NCI-H1417 (cell line): ENCODE measurements at places on chromosomes 11 and 22.

- DNase-seq, result no peak
Measured at GRCh38 chr22:48240148-48240934, 1477.9 kb downstream of the TBC1D22A start.

GRCh38 chr11:117607449-117607848, 189.6 kb downstream of the DSCAML1 start:
- no peak for DNase-seq

DNA sequence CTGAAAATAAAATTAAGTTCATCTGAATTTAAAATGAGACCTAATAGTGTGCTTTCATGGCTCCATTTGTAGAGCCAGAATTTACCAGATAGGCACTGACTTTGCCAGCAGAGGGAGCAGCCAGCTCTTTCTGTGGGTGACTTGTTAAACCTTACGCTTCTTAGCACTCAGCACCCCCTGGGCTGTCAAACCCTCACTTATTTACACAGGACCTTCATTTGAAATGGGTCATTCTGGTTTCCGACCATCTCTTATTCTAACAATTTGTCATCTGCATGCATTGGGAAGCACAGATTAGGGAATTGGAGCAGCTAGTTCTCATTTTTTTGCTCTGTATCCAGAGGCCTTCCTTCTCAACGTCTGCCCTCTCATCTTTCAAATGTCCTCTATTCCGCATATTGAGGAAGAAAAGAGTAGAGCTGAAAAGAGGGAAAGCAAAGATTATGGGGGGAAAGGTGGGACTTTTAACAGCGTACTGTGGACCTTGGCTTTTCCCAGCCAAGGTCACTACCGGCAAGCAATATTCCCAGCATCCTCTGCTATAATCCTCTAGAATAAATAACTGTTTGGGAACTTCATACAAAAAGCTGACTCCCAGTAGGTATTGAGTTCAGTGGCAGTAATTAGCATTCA, 3.1 kb downstream of the ASRGL1 start:
- DNase-seq, result peak; percentile 41

GRCh38 chr11:125117429-125117828, 6.0 kb upstream of the TMEM218 start:
- no peak for DNase-seq

GRCh38 chr11:45815747-45816146, 10.8 kb downstream of the SLC35C1 start:
- no peak for DNase-seq

DNA sequence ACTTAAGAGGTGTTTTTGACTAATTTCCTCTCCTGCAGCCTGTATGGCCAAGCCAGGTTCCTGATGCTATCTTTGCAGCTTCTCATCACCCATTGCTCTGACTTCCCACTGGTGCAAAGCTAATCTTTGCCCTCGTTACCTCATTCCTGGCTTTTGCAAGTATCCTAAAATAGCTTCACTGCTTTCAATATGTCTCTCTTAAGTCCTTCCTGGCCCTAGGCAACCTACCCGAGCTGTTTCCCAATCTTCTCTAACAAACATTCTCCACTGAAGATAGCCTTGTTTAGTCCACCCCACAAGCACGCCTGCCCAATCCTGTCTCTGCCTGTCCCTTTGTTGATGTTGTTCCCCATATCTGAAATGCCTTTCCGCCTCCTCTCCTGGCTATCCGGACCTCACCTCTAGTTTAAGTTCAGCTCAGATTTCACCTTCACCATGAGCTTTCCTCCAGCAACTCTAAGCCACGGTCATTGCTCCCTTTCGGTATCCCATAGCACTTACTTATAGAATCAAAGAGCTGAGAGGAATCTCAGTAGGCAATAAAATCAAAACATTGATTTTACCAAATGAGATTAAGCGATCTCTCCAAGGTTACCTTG, 30.1 kb upstream of the CECR2 start:
- DNase-seq, result no peak

GRCh38 chr11:121023848-121024751, at the start of gene TBCEL:
Gene TBCEL, plus strand, starts transcription at chr11:121024102. Its CDS starts 21,589 bp downstream, at chr11:121045691.
- DNase-seq, result peak; percentile 86

- no peak for DNase-seq
Measured at GRCh38 chr11:57542582-57542981, 5.2 kb downstream of the SMTNL1 start.

DNA sequence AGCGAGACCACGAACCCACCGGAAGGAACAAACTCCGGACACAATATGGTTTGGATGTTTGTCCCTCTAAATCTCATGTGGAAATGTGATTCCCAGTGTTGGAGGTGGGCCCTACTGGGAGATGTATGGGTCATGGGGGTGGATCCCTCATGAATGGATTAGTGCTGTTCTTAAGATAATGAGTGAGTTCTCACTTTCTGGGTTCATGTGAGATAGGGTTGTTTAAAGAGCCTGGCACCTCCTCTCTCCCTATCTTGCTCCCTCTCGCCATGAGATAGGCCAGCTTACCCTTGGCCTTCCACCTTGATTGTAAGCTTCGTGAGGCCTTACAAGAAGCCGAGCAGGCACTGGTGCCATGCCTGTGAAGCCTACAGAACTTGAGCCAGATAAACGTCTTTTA, 184.6 kb downstream of the LRRC4C start:
- no peak for DNase-seq

GRCh38 chr11:126646701-126647557, 291.4 kb downstream of the ST3GAL4 start:
- DNase-seq, result no peak

GRCh38 chr22:38455076-38455529, at the start of gene KCNJ4:
Gene KCNJ4, minus strand, starts transcription at chr22:38455199. Its CDS starts 27,067 bp downstream, at chr22:38428132.
- no peak for DNase-seq

DNA sequence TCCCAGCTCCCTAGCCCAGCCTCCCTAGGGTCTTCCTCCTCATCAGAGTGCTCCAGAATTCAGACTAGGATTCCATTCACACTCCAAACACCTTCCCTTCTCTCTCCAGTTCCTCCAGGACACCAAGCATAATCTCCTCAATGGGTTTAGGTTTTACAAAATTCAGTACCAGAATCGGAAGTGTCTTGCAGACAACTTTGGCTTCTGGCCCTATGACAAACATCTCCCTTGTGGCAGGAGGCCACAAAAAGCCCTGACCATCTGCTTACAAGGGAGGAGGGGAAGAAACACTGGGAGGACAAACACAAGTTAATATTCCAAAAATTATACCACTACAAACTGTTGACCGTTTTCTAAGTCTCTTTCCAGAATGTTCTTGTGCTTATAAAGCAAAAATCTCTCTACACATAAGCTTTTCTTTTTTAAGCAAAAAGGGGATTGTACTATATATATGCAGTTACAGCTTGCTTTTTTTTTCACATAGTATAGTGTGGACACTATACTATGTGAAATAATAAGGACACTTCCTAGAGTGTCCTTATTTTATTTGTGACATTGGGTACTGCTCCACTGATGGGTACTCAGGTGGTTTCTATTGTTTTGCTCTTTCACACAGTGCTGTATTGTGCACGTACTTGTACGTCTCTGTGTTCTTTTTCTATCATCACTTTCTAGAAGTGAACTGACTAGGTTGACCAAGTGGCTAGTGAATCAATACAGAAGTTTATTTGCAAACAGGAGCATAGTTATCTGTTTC, 78.7 kb downstream of the BDNF start:
- no peak for DNase-seq

DNA sequence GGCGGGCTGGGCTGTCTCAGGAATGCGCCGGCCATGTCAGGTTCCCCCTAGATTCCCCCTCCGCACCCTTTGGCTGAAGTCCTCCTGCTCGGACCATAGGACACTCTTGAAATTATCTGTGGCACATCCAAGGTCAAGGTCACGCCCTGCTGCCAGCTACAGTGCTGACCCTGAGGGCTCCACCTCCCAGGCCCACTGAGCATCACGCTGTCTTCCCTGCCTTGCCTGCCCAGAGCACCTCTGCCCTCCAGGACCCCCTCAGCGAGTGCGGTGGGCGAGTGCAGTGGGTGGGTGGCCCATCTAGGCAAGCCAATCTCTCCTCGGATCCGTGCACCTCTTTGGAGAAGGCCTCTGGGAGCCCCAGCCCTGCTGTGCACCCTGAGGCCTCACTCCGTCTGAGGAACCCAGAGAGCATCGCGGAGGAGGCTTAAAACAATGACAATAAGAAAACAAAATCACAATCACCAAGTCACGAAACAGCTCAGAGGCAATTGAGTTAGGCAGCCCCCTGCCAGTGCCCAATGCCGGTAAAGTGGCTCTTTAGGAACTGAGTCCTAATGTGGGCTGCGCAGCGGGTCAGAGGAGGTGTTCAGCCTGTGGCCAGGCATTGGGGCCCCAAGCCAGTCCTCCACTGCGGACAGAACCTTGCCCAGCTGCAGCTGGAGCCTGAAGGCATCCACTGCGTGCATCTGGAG, 26.5 kb upstream of the CCDC188 start:
- no peak for DNase-seq

DNA sequence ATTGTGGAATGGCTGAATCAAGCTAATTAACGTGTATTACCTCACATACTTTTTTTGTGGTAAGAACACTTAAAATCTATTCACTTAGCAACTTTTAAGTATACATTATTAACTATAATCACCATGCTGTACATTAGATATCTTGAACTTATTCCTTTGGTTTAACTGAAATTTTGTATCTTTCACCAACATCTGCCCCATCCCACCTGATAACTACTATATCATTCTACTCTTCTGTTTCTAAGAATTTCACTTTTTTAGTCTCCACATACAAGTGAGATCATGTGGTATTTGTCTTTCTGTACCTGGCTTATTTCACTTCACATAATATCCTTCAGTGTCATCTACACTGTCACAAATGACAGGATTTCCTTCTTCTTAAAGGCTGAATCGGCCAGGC, 17.1 kb upstream of the VWA5A start:
- DNase-seq, result no peak

- no peak for DNase-seq
Measured at GRCh38 chr22:50548921-50549790, 3.5 kb downstream of the KLHDC7B start.

- no peak for DNase-seq
Measured at GRCh38 chr11:108147150-108147549, 25.8 kb downstream of the ACAT1 start.

DNA sequence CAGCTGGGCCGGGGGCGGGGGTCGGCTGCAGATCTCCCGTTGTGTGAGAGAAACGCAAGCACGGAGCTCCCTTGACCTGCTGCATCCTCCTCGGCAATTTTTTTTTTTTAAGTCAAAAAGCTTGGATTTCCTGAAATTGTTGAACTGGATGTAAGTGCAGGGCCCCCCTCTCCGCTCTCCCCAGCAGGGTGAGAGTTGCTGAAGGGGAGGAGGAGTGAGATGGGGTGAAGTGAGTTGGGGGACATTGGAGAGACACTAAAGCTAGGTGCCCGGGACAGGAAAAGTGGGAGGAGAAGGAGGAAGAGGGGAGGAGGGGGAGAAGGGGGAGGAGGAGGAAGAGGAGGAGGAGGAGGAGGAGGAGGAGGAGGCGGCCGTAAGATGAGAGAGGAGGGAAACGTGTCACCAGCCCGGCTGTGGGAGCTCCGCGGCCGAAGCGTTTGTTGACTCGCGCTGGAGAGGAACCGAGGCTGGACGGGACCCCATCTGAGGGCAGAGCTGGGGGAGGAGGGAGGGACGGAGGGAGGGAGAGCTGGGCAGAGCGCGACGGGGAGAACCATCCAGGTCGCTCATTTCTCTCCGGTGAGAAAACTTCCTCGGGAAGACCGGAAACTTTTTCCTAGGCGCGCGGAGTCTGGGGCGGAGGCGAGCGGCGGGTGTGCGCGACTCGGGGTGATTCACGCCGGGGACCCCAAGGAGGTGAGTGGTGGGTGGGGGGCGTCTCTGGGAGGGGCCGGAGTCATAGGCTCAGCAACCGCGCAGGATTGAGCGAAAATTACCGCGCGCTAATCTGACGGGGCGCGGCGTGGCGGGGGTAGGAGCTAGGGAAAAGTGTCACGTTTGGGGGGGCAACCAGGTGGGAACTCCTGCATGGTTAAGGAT, 80.2 kb downstream of the PRR5L start:
- DNase-seq, result no peak

- DNase-seq, result peak; percentile 0
Measured at GRCh38 chr22:47030143-47030661, 267.8 kb downstream of the TBC1D22A start.

- no peak for DNase-seq
Measured at GRCh38 chr11:253160-253885, 16.5 kb downstream of the PSMD13 start.

GRCh38 chr11:78171951-78172350, 16.5 kb downstream of the KCTD21 start:
- no peak for DNase-seq

GRCh38 chr11:23041001-23041503, 180.8 kb upstream of the CCDC179 start:
- DNase-seq, result no peak

DNA sequence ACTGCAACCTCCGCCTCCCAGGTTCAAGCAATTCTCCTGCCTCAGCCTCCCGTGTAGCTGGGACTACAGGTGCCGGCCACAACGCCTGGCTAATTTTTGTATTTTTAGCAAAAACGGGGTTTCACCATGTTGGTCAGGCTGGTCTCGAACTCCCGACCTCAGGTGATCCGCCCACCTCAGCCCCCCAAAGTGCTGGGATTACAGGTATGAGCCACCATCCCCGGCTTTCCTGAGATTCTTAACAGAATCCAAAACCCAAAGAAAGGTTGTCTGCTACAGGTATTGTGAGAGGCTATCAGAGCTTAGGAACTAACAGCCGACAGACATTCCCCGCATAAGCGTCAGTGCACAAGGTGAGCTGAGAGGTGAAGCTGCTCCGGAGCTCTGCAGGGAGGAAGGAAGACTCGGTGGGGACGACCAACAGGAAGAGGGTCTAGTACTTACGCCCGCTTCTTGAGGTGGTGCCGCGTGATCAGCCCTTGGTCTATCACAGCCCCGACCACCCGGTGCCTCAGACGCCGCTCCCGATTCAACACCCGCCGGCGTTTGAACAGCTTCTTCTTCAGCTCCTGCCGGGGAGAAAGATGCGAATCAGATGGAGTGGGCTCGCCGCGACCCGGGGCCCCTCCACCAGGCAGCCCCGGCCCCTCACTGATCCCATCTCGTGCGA, 470 bp downstream of the C11orf98 start:
- peak; percentile 94 for DNase-seq

DNA sequence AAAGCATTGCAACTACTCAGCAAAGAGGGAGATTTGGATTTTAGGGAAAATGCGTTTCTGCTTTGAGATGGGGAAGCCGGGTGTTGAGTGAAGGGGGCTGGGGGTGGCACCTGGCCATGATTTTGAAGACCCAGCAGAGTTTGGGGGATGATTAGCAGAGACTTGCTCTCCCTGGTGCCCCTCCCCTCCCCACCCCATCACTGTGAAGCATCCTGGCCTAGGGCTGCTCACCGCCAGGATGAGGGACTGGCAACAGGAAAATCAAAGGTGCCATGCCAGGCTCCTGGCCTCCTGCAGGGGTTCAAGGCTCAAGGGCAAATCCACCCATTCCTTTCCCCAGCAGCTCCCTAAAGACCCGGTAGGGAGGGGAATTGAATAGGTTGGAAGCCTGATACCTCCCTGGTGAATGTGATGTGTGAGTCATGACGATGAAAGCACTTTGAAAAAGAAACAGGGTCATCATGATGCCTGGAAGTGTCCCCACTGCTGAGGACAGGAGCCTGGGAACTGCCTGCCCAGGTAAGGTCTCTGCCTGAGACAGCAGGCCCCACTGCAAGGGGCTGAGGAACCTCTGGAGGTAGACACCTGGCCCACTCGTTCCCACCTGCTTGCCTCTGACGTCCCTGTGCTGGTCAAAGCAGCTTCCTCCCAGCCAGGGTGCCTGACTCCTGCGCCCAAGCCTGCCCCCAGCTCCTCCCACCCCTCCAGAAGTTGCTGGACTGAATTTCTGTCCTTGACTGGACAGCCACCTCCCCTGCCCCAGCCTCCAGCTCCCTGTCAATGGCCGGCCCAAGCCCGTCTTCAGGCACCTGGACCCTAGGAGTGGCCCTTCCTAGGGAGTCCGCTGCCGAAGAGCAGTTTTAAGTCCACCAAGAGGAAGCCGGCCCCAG, 1.7 kb downstream of the CHST1 start:
- no peak for DNase-seq

- DNase-seq, result no peak
Measured at GRCh38 chr11:95337175-95337957, 106.4 kb upstream of the SESN3 start.
